Stimulated activated CD8-positive, alpha-beta memory T cell treated with anti-CD3 and anti-CD28 coated beads, Interleukin-12 subunit alpha, Interleukin-12 subunit beta, amount 100 ng/mL, for 4 hours (primary cell): ENCODE measurements at places on chromosomes 6 and 20.

DNA sequence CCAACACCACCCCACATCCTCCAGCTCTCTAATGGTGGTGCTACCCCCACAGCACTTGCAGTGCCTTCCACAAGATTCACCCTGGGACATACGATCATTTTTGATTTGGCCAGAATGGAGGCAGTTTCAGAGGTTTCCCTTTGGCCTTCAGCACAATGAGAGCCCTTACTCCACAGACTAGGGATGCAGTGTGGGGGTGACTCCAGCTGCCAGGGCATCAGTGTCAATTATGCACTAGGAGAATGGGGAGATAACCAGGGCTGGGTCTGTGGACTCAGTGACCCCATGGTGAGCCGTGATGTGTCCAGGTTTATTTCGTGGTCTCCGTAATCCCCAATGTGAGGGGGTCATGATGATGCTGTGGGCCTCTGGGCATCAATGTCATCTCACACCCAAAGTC lies 31.5 kb upstream of the MICB start:
- DNase-seq: no peak

GRCh38 chr20:6416371-6416770 lies 293.5 kb upstream of the FERMT1 start:
- DNase-seq: no peak

DNA sequence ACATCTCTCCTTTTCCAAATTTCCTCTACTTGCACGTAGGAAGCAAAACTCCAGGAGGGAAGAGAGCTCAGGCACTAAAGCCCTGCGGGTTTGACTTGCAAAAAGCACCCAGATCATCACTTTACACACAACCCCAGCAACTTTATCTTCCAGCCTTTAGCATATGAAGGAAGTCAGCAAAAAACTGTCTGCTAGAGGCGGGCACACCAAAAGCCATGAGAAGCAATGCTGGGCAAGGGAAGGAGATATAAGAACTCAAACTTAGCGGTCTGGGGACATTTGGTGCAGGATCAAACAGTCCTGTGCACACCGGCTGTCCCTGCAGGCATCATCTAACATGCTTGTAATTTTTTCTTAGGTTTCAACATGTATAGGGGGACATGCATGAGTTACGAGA lies 113.3 kb downstream of the JPH2 start:
- no peak for DNase-seq

DNA sequence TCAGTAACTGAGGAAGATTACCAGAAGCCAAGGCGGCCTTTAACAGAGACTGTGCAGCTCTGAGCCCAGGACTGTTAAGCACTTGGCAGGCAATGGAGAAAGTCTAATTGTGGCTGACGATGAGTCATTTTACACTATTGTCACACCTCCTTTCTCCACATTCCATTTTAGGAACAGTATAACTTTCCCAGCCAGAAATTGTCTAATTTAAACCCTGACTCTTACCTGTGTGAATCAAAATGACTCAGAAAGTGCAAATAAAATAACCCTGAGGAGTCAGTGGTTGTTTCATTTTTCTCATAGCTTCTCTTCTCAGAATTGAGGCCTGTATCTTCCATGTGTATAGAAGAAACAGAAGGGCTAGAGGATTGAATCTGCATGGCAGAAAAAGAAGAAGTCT lies 40.0 kb upstream of the OPN5 start:
- no peak for DNase-seq

- DNase-seq: no peak
These were observed 3.6 kb upstream of the RBBP8NL start for GRCh38 chr20:62430866-62431447.
